ENCODE measurements at places on chromosomes 3 and 15.

DNA sequence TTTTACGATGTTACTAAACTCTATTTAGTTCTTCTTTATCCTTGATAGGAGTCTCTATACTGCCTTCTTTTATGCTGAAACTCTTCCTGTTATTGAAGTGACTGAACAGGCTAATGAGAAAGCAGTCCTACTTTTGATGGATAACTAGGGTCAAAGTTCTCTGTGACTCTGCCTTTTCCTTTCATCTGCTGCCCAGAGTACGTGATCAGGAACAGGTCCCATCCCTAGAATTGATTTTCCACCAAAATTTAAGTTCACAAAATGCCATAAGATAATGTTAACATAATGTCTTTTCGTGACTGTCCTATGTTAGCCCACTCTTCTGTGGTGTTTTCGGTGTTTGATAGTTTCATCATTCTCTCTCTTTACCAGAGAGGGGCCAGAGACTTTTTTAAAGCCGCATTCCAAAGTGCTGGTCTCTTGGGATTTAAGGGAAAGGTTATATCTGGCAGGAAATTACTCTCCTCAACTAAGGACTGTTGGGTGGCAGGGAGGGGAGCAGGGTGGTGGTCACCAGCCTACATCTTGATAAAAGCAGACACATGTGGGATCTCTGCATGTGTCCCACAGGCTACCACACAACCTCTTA lies 50.3 kb upstream of the PLXND1 start:
- DNase-seq, result no peak

DNA sequence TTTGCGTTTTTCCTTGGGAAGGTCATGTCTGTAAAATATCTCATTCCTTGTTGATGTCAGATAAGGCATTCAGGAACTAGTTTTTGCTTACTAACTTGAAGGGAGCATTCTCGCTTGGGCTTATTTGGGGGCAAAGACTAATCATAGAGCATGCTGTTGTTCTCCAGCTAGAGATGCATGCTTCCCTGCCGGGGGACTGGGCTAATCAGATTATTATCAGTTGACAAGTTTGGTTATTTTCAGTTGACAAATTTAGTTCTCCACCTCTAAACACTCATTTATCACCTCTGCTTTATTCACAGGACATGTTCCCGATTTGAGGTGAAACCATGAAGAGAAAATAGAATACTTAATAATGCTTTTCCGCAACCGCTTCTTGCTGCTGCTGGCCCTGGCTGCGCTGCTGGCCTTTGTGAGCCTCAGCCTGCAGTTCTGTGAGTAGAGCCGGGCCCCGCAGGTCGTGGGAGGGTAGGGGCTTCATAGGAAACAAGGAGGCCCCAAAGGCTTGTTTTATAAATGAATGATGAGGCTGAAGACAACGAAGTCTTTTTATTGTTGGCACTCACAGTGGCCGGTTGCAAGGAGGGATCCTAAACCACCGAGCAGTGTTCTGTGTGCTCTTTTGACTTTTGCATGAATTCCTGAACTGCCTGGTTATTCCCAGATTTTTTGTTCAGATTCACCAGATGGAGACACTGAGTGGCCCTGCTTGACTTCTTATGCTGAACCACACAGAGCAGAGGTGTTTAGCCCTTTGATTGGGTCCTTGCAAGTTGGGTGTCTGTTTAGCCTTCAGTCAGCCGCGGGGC lies 28.4 kb downstream of the PXYLP1 start:
- no peak for DNase-seq

DNA sequence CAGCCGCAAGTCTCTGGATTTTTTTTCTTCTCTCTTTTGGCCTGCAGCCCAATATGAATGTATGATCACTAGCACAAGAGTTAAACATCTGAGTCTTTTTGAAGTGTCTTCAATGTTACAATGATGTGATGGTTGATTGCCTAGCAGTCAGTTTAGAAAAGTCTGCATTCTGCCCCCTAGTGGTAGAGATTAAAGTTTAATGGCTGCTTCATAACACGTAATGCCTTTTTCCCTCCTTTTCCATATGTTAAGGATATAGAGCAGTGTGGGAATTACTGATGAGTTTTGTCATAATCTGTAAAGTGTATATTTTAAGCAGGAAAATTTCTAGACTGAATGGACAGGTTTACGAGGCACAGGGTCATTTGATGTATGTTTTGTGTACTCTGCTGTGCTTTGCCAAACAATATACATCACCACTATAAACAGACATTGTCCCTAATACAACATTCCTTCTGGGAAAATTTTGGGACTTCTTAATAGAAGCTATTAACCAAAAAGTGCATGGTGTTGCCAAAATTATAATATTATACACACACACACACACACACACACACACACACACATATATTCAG lies 1038.5 kb upstream of the NR2F2 start:
- DNase-seq, result no peak

DNA sequence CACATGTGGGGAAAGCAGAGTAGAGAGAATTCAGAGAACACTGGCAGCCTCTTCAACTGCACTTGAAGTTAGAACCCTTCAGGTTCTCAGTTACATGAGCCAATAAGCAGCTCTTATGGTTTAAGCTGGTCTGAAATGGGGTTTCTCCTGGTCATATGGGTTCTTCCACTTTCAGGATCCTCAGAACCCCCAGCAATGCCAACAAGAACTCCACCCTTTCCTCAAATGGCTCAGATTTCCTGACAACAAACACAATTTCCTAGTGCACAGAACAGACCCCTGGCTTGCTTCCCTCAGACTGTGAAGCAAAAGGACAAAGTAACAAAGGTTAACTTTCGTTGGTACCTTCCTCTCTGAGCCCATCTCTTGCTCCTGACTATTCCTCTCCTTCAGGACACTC lies 23.9 kb upstream of the FRMD4B start:
- no peak for DNase-seq

GRCh38 chr3:61449327-61450040 lies 111.9 kb upstream of the PTPRG start:
- no peak for DNase-seq

DNA sequence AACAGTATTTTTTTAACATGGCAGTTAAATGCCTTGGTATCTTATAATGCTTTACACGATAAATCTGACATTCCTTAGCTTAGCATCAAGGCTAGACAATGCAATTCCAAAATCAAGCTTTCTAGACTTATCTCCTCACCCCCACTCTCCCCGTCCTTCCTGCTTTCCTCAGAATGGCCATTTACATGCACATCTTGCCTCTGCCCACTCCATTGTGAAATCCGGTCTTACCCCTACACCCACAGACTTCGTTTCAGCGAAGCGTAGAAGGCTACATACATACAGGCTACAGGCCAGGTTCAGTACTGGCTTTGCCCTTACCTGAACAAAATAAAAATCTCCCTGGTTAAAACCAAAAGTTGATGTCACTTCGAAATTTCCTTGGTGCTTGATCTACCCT lies 58.6 kb upstream of the SLC12A8 start:
- DNase-seq, result no peak

DNA sequence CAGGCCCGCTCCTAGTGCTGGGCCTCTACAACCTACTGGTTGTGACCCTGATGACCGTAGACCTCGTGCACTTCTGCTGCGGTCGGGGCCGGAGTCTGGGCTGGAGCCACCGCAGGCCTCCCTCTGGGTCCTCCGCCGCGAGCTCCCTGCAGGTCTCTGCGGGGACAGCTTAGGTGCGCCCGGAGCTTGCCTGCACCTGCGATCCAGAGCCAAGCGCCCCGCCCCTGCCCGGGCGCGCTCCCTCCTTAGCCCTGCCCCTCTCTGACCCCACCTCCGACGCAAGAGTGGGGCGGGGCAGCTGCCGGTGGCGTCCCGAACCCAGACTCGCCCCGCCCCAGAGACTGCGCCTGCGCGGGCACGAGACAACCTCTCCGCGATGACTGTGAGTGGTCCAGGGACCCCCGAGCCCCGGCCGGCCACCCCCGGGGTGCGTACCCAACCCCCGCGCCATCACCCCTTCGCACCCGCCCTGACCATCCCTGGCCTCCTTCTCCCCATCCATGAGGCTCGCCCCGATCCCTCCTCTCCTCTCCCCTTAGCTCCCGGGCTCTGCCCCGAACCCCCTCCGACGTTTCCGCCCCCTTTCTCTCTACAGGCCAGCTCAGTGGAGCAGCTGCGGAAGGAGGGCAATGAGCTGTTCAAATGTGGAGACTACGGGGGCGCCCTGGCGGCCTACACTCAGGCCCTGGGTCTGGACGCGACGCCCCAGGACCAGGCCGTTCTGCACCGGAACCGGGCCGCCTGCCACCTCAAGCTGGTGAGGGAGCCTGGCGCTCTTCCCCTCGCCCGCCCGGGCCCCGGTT lies at the start of gene UNC45A:
Gene UNC45A (plus strand): TSS at position 337 of the 803 bp plus-strand sequence. CDS start 40 bp downstream, at position 377.
- DNase-seq, result peak; percentile 98

- no peak for DNase-seq
These were observed 66.6 kb upstream of the UMPS start for GRCh38 chr3:124663690-124664089.

GRCh38 chr3:46301122-46301835 lies 52.6 kb upstream of the CCR2 start:
- no peak for DNase-seq

DNA sequence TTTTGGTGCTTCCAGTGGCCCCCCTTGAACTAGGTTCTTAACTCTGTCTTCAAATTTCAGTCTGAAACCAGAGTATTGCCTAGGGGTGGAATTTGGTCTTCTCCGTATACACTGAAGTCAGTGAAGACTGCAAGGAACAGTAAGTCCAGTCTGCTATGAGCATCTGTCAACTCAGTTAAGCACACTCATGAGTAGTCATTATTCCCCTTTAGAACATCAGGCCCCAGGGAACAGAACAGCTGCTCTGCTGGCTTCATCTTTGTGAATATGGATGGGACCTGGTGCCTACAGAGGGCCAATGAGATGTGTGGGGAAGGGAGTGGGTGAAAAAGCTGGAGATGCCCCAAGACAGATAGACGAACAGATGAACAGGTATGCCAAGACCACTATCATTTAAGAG lies 85.2 kb upstream of the PRR23C start:
- DNase-seq, result no peak

DNA sequence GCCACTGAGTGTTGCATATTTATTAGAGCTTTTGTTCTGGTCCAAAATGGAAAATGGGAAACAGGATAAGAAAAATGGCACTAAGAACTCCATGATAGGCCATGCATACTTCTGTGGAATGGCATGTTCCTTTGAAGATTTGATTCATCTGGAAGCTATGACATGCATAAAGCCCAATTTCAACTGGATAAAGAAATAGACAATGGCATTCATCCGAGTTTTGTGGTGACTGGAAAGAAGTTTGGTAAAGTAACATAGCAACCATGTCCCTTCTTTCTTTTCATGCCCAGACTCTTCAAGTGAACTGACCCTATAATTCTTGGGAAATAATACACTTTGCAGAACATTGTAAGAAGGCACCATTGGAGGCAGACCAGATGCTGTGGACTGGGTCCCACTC lies 368.4 kb upstream of the IL12A start:
- no peak for DNase-seq

- DNase-seq, result no peak
These were observed 370.3 kb upstream of the PLSCR5 start for GRCh38 chr3:146975476-146975875.

- DNase-seq, result no peak
These were observed 32.2 kb downstream of the EPHB1 start for GRCh38 chr3:134827213-134827612.

- no peak for DNase-seq
These were observed 187.7 kb downstream of the SATB1 start for GRCh38 chr3:18237251-18238005.

GRCh38 chr3:139937674-139938279 lies 2.8 kb downstream of the CLSTN2 start:
- peak; percentile 32 for DNase-seq

- peak; percentile 2 for DNase-seq
These were observed 193.6 kb downstream of the FAM43A start for GRCh38 chr3:194879126-194879877.

DNA sequence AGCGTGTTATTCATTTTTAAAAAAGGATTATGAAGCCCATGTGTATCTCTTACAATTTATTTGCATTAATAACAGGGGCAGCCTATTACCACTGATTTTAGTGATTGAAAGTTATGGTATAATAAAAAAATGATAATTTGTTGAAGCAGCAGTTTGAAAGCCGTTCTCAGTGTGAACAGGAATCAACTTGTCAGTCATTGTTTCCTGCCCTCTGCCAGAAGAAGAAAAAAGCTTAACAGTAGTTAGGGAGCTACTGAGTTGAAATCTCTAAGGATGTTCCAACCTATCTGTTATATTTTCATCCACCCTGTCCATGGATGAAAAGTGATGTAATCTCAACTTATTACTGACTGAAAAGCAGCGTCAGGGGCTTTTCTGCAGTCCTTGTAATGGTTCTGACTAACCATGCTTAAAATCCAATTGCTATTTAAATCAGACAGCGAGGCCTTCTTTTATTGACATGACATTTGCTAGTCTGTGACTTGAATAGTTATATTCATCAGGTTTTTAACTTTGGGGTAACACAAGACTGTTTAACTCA lies 486.7 kb downstream of the ROBO2 start:
- DNase-seq, result no peak

GRCh38 chr3:94210256-94210655 lies 147.4 kb downstream of the NSUN3 start:
- DNase-seq, result no peak

DNA sequence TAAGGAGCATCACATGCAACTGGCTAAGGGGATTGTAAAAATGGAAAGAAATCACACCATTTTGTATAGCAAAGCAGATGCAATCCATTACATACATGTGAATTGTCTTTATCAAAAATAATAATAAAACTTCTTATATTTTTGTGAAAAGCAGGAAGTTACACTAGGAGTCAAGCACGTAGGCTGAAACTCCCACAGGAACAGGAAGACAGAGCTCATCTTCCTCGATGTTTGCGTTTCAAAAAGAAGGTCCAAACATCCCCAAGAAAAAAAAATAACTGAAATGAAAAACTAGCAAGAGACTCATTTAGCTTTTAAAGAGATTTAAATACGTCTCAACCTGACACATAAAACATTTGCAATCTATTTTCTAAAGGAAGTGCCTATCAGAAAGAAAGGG lies 106.6 kb downstream of the TGFBR2 start:
- DNase-seq, result no peak

- no peak for DNase-seq
These were observed 239.1 kb upstream of the MEIS2 start for GRCh38 chr15:37339437-37339836.

DNA sequence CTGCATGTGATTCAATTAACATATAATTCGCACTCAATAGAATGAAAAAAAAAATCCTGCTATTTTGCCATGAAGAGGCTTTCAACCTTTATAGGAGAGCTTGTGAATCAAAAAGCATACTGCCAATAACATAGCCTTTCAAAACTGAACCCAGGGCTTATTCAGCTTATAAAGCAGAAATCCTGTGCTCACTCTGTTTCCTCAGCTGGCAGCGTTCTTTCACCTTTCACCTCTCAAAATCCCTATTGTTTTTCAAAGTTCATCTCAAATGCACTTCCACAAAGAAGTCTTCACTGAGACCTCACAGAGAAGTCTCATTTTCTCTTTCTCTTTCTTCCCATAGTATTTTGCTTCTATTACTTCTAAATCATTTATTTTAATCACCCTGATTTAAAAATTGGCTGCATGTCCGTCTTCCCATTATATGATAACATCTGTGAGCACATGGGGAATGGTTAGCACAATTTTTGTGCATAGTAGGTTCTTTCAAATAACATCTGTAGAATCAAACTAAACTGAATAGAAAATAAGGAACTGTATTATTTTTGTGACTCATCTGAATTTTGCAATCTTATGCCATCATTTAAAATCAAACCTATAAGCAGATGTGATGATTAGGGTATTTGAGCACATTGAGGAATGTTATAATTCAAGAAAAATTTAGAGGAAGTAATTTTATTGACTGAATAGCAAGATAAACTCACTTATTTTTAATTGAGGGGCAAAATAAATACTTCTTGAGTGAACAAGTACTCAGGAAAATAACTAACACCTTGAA lies 373.4 kb downstream of the NLGN1 start:
- no peak for DNase-seq
